ENCODE measurements at places on chromosomes 2 and 18. TPM values are rescaled to one million over a fixed set of nuclear protein-coding genes. Genes with fewer than 3 reads are reported as not detected.

DNA sequence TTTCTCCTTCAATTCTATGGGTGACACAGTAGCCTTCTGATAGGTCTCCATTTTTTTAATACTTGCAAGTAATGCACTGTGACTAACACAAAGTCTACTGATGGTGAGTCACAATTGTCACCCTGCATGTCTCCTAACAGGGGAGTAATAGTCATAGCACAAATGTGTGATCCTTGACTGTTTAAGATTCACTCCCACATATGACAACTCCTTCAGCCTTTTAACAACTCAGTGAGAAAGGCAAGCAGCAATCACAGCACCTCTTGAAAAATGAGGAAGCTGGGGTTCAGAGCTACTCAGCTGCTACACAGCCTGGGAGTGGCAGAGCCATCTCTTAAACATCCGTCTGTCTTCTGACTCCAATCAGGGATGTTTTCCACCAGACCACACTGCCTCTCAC is 63.8 kb downstream of the EHD3 start:
- no peak for DNase-seq

DNA sequence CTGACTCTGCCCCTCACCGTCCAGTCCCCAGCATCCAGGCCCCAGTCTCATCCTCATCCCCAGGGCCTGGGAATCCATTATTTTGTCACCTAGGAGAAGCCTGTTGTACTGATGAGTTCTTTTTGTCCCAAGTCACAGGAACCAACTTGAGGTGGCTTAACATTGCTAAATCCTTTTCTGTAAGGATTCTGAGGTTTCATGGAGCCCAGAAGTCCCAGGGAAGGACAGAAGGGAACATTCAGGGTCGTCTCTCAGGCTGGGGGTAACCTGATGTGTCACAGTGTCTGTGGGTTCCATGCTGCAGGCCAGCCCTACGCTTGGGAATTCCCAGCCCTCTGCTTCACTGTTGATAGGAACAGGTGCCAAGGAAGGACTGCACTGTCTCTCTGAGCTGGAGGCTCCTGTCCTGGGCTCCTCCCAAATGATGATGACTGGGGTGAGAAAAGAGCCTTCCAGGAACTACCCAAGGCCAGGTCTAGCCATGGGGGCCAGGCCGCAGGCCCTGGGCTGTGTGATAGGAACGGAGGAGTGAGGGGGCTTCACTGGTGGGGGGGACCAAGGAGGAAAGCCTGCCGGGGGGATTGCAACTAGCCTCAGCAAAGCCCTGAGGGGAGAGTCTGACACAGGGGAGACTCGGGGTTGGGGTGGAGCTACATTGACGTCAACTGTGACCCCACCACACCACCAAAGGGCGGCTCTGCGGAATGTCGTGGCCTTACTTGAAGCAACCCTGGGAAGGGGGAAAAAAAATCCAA is 145.7 kb downstream of the SMAD7 start:
- peak; percentile 29 for DNase-seq

DNA sequence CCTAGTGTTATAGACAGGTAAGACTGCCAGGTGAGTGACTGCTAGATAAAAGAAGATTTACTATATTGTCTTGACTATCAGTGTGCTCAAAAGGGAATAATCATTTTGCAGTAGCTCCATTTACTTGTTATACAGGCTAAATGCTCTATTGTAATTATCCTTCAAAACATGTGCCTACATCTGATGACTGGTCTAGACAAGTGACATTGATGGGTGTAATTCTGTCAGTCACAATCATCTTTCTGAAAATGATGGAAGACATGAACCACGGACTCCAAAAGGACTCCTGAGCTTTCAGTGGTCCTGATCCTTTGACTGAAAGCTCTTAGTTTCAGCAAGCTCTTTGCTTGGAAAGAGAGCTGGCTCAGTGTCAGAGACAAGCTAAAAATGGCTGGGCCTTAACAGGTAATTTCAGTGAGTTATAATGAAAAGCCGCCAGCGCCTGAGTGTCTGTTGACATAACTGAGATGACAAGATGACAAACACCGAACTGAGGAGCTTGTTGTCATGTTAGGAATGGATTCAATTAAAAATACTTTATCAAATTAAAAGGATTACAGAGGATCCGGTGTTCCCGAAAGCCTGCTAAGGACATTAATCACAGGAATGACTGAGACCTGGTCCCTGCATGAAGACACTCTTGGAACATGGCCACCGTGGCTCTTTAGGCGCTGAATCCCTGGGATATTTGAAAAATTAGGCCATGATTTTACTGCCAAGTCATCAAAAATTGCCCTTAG is 141.7 kb downstream of the CMPK2 start:
- no peak for DNase-seq

GRCh38 chr2:98134172-98135005 is 47.4 kb downstream of the VWA3B start:
- DNase-seq = no peak

- no peak for DNase-seq
Measured at GRCh38 chr18:62105376-62105775, 81.5 kb downstream of the PIGN start.

- DNase-seq = no peak
Measured at GRCh38 chr18:75544496-75544895, 117.0 kb upstream of the SMIM21 start.

- DNase-seq = peak; percentile 5
Measured at GRCh38 chr18:4641771-4642368, 186.8 kb upstream of the DLGAP1 start.

- DNase-seq = no peak
Measured at GRCh38 chr18:24627644-24628315, 167.3 kb downstream of the HRH4 start.

DNA sequence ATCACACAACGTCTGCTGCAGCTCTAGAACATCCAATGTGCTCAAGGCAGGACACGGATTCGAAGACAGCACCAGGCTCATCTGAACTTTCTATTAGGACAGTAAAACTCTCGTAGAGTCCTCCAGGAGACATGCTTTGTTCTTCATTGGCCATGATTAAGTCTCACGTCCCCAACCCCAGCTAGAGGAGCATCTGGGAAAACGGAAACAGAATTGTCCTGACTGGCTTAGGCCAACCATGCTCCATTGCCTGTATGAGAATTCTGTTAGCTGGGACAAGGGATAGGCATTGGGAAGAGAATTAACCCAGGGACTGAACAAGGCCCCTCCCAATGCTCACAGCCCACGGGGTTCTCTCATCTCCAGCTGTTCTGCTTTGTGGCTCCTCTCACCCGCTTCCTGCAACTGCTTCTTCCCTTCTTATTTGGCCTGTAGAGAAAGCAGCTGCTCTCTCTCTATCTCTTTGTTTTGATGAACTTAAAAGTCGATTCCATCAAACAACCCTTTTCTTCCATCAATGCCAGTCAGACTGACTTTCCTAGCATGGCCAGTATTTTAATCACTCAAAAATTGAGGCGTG is 75.6 kb downstream of the C1QL2 start:
- DNase-seq = no peak

GRCh38 chr2:195824478-195824877 is 167.5 kb downstream of the SLC39A10 start:
- no peak for DNase-seq

DNA sequence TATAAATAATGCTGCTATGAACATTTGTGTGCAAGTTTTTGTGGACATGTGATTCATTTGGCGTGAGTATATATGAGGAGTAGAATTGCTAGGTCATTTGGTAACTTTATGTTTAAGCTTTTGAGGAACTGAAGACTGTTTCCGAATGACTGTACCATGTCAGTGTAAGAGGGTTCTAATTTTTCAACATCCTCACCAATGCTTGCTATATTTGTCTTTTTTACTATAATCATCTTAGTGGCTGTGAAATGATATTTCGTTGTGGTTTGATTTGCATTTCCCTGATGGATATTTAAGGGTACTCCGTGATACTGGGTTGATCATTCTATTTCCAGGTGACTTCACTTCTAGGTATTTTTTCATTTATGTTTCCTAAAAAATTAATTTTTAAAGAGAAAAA is 241.1 kb downstream of the BCL2 start:
- no peak for DNase-seq

- no peak for DNase-seq
Measured at GRCh38 chr2:72003124-72003523, 144.5 kb downstream of the CYP26B1 start.

DNA sequence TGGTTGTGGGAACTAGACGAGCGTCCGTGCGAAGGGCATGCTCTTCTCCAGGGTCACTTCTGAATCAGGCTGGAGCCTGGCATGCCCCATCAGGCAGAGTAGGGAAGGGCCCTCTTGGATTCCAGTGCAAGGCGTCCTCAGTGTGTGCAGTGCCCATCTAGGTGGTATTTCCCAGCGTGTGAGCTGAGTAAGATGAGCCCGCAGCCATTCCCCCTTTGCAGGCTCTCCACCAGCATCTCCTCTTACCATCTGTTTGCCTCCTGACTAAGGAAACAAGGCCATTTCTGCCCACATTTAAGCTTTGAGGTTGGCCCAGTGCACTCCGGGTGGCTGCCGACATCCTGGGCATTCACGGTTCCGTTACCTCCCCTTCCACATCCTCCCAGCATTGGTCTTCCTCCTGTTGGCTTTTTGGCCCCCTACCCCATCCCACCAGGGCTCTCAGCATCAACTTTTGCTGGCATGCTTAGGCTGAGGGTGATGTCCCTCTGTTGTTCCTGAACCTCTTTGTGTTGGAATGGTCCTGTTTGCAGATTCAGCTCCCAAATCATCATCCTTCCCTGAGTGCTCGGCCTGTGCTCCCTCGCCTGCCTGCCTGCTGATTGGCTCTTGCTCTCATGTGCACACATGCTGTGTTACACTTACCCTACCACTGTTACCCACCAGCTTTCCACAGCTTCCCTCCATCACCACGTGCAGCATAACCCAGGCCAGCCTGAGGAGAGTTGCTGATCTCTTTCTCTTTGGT is 11.8 kb downstream of the CEP68 start:
- DNase-seq = no peak

DNA sequence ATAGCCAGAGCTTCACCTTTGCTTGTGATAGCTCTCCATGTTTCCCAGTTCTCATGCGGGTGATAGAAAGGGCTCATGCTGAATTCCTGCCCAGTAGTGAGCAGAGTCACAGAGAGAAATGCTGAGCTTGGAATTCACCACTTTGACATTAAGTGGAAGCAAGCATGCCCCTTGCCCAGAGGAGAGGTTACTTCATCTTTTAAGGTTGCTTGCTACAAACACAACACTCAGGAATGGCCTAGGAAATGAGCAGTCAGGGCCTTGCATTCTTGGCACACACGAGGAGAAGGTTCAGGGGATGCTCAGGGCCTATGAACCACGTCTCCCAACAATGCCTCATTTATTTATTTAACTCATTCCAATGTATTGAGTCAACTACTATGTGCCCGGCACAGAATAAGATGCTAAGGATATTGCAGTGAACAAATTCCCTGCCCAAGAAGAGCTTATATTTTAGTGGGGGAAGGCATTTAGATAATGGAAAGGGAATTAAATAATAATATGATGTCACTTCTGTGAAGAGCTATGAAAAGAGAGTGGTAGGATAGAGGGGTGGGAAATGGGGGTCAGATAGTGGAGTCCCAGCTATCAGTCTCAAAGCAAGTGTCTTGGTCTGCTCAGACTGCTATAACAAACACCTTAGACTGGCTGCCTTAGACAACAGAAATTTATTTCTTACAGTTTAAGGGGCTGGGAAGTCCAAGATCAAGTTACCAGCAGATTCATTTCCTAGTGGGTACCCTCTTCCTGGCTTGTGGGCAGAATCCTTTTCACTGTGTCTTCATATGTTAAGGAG is 42.1 kb downstream of the DDX18 start:
- no peak for DNase-seq

DNA sequence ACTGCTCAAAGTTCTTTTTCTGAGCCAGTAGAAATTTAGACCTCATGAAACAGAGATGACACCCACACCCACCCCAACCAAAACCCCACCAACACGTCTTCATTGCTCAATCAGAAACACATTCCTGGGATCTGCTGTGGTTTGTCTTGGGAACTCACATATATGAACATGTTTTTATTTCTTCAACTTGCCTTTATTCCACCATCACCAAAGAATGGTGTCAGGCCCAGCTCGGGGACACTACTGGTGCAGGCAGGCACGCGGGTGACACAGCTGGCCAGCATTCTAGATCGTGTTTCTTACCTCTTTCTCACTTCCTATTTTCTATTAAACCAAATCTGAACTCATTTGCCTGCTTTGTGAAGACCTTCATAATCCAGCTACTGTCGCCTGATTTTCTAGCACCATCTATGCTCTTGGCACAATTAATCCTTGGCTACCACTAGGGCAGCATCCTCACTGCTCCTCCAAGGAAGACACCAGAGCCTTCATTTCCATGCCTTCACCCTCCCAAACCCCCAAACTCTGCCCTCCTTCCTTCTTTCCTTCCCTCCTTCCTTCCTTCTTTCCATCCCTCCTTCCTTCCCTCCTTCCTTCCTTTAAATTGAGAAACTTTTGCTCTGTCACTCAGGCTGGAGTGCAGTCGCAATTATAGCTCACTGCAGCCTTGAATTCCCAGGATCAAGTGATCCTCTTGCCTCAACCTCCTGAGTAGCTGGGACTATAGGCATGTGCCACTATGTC is 157.1 kb downstream of the BCL2 start:
- DNase-seq = no peak

DNA sequence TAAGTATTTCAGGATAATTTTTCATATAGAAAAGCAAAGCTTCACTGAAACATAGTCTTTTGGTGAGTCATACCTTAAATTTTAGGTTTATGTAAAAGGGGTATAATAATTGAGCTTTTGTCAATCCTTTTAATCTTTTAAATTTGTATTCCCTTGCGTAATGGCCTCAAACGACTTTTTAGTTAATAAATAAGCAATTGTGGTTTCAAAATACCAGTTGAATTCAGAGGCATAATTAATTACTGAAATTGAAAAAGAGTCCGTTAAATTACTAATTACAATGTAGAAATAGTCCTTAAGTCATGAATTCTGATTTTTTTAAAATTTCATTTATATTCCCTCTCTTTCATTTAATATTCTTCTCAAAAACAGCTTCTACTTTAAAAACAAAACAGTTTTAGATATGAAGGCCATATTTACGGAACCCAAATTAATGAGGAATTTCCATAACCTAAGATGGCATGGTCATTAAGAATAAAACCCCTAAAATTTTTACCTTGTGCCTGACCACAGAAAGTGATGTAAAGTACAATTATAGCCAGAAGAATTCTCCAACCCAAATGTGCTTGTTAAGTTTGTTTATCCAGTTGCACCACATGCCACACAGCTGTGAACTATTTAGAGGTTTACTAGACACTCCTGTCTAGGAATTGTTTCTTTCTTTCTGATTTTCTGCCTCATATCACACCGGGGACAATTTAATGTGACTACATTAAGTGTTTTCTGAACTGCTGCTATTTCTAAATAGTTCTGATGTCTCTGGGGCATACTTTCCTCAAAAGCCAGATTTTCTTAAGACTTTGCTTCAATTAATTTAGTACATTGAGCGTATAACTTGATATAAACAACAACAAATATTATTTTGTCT is 60.7 kb upstream of the ITGA4 start:
- DNase-seq = peak; percentile 63

- no peak for DNase-seq
Measured at GRCh38 chr2:238136820-238137537, 1.5 kb upstream of the KLHL30 start.

Gene DNER
- polyA plus RNA-seq = 21.9 TPM

Gene SLC40A1
- polyA plus RNA-seq = 45.8 TPM

Gene HAUS1
- 22.2 TPM for polyA plus RNA-seq

Gene MOGAT1
- polyA plus RNA-seq = not detected

Gene PPP3R1
- polyA plus RNA-seq = 18.3 TPM

Gene ACTG2
- 6.6 TPM for polyA plus RNA-seq

Gene MYO7B
- 22.2 TPM for polyA plus RNA-seq

Measured in kidney (tissue), 22 donors.